AG04450 (cell line): ENCODE measurements at places on chromosomes 6 and 20.
A peak's percentile ranks its signal among the peaks of the same experiment; 100 is the strongest.

DNA sequence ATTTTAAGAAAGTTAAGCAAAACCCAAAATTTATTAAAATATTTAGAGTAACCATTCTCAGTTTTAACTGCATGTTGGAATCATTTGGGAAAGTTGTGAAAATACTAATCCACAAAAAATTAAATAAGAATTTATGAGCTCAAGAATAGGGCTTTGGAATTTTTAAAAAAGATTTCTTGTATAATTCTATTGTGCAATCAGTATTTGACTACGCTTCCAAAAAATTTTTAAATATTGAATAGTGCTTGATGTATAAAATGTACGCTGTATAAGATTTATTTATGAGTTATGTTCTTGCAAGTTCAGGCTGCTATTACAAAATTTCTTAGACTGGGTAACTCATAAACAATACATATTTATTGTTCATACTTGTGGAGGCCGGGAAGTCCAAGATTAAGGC is 571.7 kb downstream of the MMUT start:
- no peak for DNase-seq

GRCh38 chr20:11140359-11140758 is 466.6 kb upstream of the JAG1 start:
- peak; percentile 3 for DNase-seq

GRCh38 chr20:46700481-46700880 is 9.0 kb upstream of the SLC2A10 start:
- DNase-seq: no peak

- no peak for DNase-seq
These were observed 49.1 kb downstream of the CEP85L start for GRCh38 chr6:118602300-118602699.
